Osteoblast (primary cell): ENCODE measurements at places on chromosomes 1 and 21. TPM values are rescaled to one million over a fixed set of nuclear protein-coding genes. Genes with fewer than 3 reads are reported as not detected.

- no peak for DNase-seq
Observed at GRCh38 chr1:166484471-166484870, 317.7 kb upstream of the FAM78B start.

DNA sequence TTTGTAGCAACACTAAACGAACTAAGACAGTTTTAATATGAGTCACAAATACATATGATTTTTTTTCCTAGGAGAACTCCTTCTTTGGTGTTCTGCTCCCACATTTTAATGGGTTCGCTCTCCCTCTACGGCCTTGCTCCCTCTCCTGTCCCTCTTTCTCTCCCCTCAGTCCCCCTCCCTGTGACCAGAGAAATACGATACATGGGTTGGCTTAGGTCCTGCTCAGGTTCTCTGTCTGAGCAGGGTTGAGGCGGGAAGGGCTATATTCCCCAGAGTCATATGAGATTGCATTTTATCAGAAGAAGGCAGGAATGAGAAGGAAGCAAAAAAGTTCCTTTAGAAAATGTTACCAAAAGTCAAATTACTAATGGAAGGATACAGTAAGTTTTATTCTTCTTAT lies 44.6 kb downstream of the UBE2U start:
- no peak for DNase-seq

DNA sequence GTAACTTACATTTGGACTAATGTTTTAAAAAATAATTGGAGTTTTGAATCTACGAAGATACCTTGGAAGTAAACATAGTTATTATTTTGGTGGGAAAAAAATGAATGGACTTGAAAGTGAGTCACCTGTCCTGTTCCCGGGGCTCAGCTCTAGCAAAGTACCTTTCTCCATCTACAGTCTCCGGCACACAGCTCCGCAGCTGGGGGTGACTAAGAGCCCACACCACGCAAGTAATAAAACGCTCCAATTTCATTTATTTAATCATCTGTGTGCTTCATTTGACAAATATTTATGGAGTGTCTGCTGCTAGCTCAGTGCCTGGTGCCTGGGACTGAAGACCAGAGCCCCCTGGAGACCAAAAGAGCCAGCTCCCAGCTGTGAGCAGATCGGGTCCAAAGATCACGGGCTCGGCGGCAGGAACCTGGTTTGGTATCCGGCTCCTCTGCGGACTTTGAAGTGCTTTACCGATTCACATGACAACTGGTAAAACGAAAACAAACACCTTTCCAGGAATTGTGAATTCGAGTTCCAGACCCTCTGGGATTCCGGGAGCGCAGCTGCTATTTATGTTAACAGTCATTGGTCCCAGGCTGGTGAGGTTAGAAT lies 1.7 kb upstream of the RIPK4 start:
- peak; percentile 93 for DNase-seq

GRCh38 chr1:204589409-204590038 lies 73.3 kb downstream of the MDM4 start:
- DNase-seq = no peak

Gene CFHR5
- total RNA-seq = not detected in 2 replicates

DNA sequence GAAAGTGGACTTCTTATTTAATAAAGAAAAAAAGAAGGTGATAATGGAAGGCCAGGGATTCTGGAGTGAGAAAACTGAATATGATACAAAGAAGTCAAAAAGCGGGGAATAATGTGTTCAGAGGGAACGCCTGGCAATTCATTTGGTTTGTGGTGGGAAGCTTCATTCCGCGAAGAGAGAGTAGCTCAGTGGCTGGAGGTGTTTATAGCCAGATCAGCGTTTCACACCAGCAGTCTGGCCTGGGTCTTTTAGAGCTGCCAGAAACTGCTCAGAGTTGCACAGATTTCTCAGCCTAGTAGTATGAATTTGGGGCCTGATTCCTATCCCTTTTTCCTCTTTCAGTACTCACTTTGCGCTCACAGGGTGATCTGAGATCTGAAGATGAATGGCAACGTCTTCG lies 67.8 kb upstream of the IPO9 start:
- DNase-seq = no peak

DNA sequence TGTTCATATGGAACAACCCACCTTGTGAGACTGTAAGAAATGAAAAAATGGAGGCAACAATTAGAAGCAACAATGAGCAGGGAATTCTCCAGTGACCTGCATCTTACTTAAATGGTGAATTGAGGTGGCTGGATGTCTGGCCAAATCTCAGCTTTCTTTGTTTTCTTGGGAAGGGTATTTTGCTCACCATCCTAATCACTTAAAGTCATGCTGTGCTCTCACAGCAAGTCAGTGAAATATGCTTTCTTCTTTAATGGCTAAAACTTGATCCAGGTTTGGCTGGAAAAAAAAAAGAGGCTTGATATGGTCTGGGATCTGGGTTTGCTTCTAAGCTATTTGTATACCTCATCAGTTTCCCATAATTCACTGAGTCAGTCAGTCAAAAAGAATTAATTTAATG lies 124.8 kb downstream of the ESRRG start:
- no peak for DNase-seq

GRCh38 chr1:171251042-171251951 lies 3.0 kb downstream of the FMO1 start:
- DNase-seq = peak; percentile 71

- no peak for DNase-seq
Observed at GRCh38 chr1:234239515-234239914, 133.7 kb upstream of the COA6 start.

Gene CHI3L1
- 273 and 932 TPM in 2 replicates for total RNA-seq

DNA sequence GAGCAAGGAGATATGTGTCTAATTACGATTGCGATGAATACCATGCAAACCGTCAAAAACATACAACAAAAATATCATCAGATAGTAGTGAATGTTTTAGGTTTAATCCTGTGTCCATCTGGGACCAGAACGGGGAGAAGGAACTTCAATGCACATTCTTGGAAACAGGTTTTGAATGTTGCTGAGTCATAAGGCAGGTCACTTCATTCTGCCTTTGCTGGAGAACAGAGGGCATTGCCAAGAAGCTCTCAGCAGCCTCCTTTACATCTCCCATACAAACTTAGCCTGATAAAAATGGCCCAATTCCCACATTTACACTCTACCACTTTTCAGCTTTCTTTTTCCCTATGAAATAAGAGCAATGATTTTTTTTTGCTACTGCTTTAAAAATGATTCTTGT lies 78.0 kb upstream of the KCNJ6 start:
- no peak for DNase-seq

DNA sequence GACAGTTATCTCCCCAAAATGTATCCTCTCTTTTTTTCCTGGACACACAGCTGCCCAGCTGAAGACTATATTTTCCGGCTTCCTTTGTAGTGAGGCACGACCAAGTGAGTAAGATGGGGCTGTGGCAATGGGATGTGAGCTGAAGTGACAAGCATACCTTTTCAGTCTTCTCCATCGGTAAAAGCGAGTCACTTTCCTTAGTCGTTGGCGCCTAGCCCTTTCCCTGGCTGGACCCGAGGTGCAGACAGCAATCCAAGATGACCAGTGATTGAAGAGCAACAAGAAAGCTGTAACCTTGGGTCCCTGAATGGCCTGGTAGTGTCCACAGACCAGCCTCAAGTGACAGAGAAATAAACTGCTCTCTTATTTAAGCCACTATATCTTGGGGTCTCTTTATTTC lies 155.2 kb downstream of the NR5A2 start:
- DNase-seq = no peak

- DNase-seq = no peak
Observed at GRCh38 chr1:174837386-174837785, 162.4 kb upstream of the CACYBP start.

GRCh38 chr1:221274373-221274772 lies 395.1 kb downstream of the HLX start:
- no peak for DNase-seq

Gene AMPD1
- total RNA-seq = not detected in 2 replicates

GRCh38 chr1:9121496-9122409 lies 7.1 kb downstream of the GPR157 start:
- no peak for DNase-seq

- peak; percentile 31 for DNase-seq
Observed at GRCh38 chr1:20449735-20450311, 36.2 kb downstream of the CAMK2N1 start.

DNA sequence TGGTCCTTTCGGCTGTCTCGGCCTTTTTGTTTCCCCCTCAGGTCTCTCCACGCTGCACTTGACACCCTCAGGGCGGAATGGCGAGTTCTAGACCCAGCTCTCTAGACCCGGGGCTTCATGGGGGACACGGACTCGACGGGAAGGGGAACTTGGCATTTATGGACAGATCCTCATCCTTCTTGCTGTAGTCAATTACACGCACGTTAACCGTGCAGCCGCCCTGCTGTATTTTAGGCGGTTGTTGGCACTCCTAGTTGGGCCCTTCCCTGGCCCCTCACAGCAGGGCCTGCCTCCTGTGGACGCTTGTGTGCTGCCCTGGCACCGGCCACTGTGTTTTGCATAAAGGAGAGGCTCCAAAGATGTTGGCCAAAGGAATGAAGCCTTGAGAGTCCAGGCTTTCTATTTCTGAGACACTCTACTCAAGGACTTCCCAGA lies 558 bp upstream of the BTG3 start:
- peak; percentile 42 for DNase-seq

DNA sequence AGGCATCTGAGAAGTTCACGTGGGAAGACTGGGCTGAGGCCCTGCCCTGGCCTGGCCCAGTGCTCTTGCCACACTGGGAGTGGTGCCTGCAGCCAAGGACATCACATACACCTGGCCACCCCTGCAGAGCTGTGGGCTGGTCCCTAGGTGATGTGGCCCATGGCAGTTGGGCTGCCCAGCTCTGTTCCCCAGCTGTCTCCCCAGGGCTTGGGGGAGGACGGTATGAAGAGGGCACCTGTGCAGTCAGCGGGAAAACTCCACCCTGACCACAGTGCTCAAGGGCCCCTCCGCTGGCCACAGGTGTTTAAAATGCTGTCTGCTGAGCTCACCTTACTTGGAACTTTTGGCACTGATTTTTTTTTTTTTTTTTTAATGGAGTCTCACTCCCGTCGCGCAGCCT lies 120.4 kb upstream of the SLC25A33 start:
- DNase-seq = peak; percentile 37

Gene CLSTN1
- total RNA-seq = 110 and 140 TPM in 2 replicates

GRCh38 chr1:192632641-192633532 lies 3.1 kb upstream of the RGS13 start:
- DNase-seq = no peak

Gene SLAMF8
- under 0.01 and 0.36 TPM in 2 replicates for total RNA-seq

Gene FBXO2
- total RNA-seq = 0.29 and 0.36 TPM in 2 replicates

Gene CLK2
- 17.4 and 19.7 TPM in 2 replicates for total RNA-seq

GRCh38 chr1:10338047-10338446 lies 60.8 kb upstream of the PGD start:
- DNase-seq = no peak

DNA sequence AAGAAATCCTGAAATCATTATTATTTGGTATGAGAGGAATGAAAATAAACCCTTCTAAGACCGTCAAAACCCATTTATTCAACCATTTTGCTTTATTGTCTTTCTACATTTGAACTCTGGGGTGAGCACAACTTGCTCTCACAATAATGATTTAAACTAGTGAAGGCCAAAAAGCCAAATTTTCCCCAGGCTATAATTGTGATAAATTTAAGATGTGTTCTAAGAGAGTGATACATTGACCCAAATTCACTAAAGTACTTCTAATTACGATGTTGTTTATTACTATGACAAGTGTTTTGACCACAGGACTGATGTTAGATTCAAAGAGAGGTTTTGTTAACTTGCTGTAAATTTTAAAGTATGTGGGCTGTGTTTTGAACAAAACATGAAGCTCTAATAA lies 670.9 kb upstream of the NR5A2 start:
- DNase-seq = no peak

Gene RNU1-1
- under 0.01 TPM in 1 of 2 replicates, not detected in the other for total RNA-seq

DNA sequence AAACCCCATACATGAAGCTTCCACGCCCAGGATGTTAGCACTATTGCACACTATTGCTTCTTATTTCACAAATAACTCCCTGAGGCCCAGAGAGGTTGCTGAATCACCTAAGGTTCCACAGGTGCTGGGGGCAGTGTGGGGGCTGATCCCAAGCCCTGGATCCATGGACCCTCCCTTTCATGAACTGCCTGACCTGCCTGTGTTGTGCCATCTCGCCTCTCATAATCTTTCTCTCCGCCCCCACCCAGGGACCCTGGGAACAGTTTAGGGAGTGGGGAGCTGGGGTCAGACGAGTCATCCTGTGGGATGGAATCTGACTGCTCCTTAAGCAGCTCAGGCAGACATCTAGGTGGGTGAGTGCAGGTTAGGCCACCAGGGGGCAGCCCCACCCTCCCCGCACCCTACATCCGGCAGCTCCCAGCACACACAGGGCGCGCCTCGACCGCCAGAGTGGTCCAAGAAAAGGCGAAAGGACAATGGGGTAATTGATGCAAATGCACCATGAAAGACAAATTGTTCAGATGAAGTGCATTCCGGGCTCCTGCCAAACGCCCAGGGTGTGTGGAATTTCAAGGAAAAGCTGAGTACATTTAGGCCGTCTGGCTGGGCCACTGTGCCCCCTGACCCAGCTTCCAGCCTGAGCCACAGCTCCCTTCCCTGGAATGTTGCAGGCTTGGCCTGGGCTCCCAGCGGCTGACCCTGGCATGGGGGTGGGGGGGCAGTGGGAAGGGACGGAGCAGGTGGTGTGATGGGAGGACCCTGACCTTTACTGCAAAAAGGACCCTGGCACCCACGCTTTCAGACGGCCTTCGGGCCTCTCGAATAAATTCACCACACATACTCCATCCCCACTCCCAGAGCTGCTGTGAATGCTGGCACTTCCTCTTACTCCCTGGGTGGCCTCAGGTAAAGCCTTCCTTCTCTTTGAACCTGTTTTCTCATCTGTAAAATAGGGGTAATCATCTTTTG lies 20.8 kb downstream of the PHLDA3 start:
- peak; percentile 95 for DNase-seq

GRCh38 chr1:52842643-52843310 lies at the start of gene ZYG11A:
Gene ZYG11A (plus strand): TSS chr1:52842760. CDS start chr1:52842884, 124 bp downstream.
- DNase-seq = peak; percentile 96
